Stimulated activated CD4-positive, alpha-beta T cell treated with anti-CD3 and anti-CD28 coated beads, Interleukin-4, amount 100 ng/mL, for 4 hours (primary cell): ENCODE measurements at places on chromosomes 4 and X.

DNA sequence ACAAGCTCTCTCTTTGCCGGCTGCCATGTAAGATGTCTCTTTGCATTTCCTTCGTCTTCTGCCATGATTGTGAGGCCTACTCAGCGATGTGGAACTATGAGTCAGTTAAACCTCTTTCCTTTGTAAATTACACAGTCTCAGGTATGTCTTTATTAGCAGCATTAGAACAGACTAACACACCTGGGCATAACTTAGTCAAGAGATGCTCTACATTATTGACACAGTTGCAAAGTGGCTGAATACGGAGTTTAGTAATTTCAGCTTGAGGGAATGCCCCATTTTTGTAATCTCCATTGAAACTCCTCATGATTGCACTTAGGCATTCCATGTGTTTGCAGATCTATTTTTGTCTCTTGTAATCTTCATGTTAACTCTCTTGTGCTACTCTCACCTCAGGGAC lies 299.5 kb upstream of the HAND2 start:
- DNase-seq = no peak

DNA sequence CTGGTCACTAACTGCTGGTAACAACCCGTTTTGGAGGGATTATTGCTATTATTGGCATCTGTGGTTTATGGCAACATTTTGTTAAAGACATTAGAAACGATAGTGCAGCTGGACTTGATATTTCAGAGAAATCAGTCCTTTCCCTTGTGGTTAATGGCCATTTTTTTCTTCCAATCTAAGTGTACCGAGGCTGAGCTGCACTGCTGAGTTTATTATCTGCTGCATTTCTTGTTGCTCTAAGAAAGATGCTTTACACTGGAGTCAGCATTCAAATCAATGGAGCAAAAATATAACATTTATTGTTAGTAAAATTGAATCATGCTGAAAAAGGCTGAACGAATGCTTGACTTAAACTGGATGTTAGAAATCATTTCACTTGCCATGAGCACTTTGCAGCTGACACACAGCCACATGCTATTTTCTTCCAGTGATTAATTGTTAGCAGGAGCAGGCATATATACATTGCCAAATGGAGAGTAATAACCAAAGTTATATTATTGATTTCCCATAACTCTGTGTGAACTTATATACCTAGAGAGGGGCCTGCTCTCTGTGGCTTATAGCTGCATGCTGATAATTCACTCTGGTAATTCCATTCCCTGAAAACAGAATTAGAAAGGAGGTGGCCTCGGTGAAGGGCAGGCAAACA lies 66.5 kb upstream of the TTC29 start:
- no peak for DNase-seq

GRCh38 chrX:147781844-147782243 lies 129.9 kb upstream of the FMR1 start:
- DNase-seq = no peak

GRCh38 chr4:139933541-139933940 lies 220.4 kb downstream of the MAML3 start:
- no peak for DNase-seq

- DNase-seq = no peak
Measured at GRCh38 chr4:66564901-66565651, 894.8 kb upstream of the EPHA5 start.

DNA sequence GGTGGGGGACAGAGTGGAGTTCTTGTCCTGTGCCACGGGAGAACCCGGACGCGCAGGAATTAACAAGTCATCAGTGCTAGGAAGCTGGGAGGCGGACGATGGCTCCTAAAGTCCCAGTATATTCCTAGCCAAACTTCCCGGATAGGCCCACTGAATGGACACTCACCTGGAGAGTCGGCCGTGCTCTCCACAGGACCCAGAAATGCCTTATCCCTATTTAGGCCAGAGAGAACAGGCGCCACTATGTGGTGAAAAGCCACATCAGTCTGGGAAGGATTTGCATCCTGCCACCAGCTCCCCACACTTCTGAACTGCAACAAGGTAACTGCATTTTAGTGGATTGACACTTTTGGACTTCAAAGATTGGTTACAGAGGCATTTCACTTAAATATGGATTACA lies 1.1 kb downstream of the CFAP299 start:
- DNase-seq = no peak

GRCh38 chr4:102809190-102809589 lies 18.2 kb downstream of the UBE2D3 start:
- no peak for DNase-seq

DNA sequence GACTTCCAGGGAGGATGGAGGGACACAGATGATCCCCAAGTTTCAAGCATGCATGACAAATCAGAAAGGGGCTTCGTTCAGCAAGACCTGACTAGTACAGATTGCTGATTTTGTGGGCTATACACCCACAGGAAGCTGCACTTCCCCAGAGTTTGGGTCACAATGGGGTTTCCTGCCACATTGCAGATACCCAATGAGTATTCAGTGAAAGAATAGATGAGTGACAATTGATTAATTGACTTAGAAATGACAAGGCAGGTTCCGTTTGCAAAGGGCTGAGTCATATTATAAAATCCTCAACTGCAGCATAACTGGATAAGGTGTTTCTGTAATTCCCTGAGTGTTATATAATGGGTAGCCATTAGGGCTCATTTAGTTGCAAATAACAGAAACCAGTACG lies 146.6 kb upstream of the TBL1X start:
- no peak for DNase-seq

GRCh38 chr4:74671080-74671698 lies 123.1 kb downstream of the BTC start:
- peak; percentile 35 for DNase-seq

GRCh38 chr4:182478475-182478874 lies 235.3 kb downstream of the TENM3 start:
- no peak for DNase-seq

- DNase-seq = no peak
Measured at GRCh38 chr4:188821500-188821899, 682.3 kb downstream of the TRIML1 start.

DNA sequence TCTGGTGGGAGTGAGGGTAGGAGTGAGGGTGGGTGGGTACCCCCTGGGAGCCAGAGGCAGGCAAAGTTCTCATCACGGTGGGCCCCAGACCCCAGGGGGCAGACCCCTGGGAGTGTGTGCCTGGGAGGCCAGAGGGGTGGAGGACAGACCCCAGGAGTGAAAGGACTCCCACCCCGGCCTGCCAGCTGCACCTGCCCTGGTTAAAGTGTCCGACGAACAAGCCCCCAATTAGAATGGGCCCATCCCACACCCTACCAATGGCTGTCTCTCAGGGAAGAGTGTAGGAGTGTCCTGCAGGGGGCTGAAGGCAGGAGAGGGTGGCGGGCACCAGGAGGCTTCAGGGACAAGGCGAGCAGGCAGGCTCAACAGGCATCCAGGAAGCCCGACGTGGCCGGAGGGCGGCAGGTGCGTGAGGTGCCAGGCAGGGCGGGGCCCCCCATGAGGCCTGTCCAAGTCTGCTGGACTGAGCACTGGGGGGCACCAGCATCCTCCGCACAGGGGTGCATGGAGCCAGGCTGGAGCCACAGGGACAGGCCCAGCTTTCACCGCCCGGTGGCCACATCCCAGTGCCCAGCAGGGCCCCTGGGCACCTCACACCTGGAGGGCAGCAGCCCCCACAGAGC lies 8.7 kb downstream of the PDE6B start:
- no peak for DNase-seq

DNA sequence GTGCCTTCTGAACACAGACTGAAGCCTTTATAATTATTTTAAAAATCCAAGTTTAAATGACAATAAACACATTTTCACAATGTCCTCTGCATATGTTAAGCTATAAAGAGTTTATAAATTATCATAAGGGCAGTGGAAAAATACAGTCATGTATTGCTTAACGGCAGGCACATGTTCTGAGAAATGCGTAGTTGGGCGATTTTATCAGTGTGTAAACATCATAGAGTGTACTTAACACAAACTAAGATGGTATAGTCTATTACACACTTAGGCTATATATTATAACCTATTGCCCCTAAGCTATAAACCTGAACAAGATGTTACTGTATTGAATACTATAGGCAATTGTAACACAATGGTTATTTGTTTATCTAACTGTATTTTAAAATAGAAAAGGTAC lies 254.7 kb downstream of the GABRG1 start:
- DNase-seq = no peak

GRCh38 chr4:135192751-135193535 lies 991.4 kb upstream of the PABPC4L start:
- DNase-seq = no peak

DNA sequence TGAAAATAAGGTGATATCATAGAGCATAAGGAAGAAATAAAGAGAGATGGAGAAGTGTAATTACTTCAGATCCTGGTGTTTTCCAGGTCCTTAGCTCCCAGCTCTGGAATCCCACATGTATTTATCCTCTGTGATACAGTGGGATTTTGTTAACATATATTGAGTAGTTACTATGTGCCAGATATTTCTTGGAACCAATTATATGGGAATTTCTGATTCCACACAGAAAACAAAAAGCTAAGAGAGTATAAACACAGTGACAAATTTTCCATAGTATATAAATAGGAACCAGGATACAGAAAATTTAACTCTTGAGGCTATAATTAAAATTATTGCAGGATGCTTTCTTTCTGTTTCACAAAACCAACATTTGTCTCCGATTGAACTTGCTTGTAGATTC lies 1067.5 kb downstream of the PCDH7 start:
- no peak for DNase-seq

DNA sequence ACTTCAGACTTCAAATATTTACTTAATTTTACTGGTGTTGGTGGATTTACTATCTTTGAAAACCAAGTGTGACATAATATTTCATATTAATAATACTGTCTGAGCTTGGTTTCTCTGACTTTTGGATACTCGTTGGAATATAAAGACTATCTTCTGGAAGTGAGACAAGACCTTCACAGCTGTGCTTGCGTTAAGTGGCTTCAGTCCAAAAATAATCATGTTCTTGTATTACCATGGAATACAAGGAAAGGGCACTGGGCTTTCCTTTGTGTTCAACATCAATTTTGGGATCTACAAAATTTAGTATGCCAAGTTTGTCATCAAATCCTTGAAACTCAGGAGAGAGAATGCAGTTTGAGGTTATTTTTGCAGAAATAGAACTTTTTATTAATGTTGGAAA lies 712.4 kb upstream of the LCORL start:
- no peak for DNase-seq

GRCh38 chrX:2872671-2873277 lies 44.0 kb downstream of the GYG2 start:
- no peak for DNase-seq

GRCh38 chr4:114494246-114494803 lies 104.3 kb upstream of the UGT8 start:
- no peak for DNase-seq

GRCh38 chr4:42843694-42844093 lies 48.8 kb upstream of the GRXCR1 start:
- DNase-seq = no peak

DNA sequence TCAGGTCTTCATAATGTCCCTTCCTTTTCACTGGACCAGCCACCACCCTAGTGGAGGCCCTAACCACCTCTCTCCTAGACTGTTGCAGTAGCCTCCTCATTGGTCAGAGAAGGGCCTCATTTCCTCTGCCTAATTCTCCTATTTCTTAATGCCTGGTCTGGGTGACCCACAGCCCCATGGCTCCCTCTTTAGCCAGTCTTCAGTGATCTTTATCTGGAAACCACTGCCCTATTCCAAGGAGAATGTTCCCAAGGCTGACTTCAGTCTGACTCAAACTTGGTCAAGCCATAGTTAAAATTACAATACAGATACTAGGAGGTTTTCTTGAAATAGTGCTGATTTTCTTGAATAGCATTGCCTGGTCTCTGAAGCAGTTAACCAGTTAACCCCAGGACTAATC lies 53.6 kb upstream of the PRPS1 start:
- DNase-seq = no peak

DNA sequence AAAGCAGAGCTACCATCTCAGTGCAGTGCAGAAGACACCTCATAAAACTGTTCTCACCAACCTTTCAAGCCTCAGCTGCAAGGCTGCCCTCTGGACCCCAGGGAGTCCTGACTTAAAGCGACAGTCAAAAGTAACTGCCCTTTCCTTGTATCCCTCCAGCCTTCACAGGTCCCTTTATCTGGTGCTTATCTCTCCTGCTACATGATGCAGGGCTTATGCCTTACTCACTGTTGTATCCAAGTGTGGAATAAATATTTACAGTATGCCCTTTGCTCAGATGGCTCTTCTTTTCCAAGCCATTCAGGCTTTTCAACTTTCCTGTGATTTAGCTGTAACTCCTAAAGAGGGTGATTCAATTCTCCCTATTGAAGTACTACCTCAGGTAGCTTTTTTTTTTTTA lies 92.6 kb downstream of the KDR start:
- DNase-seq = no peak

- no peak for DNase-seq
Measured at GRCh38 chrX:46310815-46311497, 234.3 kb downstream of the ZNF674 start.

DNA sequence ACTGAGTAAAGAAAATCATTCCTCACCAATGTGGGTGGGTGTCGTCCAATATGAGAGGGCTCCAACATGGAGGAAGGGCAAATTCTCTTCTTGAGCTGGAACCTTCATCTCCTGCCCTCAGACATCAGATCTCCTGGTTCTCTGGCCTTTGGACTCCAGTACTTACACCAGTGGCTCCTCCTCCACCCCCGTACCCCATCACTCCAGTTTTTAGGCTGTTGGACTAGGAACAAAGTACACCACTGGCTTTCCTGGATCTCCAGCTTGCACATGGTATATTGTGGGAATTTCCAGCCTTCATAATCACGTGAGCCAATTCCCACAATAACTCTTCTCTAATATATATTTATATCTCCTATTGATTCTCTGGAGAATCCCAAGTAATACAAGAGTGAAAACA lies 196.9 kb downstream of the PDHA2 start:
- no peak for DNase-seq

- DNase-seq = no peak
Measured at GRCh38 chrX:63656871-63657580, 128.0 kb downstream of the ARHGEF9 start.

DNA sequence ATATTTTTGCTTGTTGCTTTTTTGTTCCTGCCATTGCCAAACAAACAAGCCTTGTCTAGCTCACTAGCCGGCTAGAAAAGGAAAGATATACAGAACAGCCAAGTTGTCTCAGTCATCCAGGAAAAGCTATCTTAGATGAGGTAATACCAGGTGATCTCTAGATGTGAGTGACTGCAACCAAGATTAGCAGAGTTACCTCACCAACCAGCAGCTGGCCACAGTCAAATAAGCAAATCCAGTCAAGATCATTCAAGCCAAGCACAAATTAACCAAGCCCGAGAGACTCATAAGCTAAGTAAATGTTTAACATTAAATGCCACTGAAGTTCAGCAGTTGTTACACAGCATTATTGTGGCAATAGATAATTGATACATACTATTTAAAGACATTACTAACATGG lies 108.6 kb downstream of the CENPC start:
- no peak for DNase-seq

- DNase-seq = no peak
Measured at GRCh38 chr4:118723369-118723768, 38.2 kb downstream of the METTL14 start.

GRCh38 chr4:16384576-16384975 lies 158.3 kb upstream of the TAPT1 start:
- no peak for DNase-seq

GRCh38 chr4:175034986-175035705 lies 117.0 kb downstream of the ADAM29 start:
- no peak for DNase-seq
